ENCODE measurements at places on chromosomes 7 and 10.

DNA sequence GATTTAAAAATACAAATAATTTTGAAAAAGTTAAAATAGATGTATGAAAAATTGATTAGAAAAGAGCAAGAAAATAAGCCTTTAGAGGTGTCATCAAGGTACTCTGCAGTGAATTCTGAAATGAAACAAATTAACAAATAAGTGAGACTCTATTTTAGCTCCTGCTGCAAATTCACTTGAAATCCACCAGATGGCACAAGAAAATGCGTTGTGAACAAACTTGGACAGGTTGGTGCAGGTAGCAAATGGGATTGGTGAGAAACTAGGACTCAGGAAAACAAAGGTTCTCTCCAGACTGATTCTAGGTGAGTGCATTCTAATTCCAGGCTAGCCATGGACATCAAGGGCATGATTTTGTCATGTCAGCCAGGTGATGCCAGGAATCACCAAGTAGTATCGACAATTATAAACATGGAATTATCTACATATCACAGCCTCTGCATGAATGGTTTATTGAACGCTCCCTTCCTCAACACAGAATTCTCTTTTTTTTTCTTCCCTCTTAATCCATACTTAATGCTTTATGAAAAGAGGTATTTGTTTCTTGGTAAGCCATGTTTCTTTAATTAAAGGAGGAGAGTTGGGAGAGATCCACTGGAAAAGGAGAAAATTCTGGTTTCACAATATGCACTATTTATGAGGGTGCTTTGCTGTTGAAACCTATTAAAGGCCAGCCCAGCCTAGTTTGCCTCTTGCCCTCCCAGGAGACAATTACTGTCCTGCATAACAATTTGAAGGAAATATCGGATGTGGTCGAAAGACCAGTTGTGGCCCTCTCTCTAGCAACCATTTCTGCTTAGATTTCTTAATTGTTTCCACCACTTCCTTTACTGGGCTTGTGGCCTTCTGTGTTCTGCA is 118.1 kb downstream of the ZNF365 start:
- DNase-seq, result no peak

GRCh38 chr10:1550291-1550595 is 187.1 kb downstream of the ADARB2 start:
- no peak for DNase-seq

GRCh38 chr7:100413346-100413745 is 15.2 kb downstream of the ZCWPW1 start:
- DNase-seq, result no peak

GRCh38 chr10:132192076-132192975 is 5.6 kb downstream of the DPYSL4 start:
- no peak for DNase-seq

DNA sequence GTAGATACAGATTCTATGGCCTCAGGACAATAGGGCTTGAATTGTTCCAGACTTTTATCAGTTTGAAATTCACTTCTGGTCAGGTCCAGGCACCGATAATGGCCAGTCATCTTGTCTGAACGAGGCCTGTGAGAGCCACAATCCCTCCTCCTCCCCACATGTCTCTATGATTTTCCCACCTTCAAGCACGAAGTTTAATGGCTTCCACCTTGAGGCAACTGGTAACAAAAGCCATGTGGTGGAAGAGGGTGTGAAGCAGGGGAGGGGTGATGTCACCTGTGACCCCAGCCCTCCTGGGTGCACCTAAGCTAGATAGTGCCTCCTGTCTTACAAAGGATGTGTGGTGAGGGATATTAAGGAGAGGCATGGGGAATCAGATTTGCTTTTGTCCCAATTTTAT is 89.2 kb downstream of the PCGF5 start:
- DNase-seq, result no peak

DNA sequence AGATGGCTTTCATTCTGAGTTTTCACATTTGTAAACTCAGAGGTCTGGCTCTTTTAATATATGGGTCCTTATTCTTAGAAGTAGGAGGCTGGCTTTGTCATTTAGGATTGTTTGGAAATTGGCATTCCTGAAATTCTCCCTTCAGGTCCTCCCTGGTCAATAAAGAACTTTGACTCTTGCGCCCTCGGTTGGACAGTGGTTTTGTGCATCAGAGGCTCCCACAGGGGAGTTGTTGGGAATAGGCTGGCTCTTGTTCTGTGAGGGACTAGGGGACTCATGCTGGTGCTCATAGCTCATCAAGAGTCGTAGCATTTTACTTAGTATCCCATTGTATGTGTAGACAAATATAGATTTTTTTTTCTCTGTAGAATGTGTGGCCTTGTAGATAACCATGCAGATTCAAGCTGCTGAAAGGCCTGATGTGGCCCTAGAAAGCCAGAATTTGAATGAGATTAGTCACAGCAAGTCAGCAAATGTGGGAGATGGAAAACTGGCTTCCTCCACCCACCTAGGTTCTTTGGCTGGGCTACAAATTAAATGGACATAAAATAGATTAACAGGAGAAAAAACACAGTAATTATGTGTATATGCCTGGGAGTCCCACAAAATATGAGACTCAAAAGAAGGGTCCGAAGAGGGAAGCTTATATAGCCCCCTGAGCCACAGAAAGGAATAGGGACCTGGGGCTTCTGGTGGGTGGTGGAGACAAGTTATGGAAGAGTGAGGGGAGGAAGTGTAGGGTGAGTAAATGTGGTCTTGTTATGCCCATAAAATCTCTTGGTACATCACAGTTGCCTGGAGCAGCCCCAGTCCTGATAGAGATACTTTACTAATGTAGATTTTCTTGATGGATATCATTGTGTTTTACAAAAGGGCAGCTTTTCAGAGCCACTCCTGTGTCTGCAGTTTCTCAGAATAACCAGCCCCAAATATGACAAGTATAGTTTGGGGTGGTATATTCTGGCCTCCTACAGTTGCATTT is 94.6 kb upstream of the BTBD16 start:
- DNase-seq, result no peak

DNA sequence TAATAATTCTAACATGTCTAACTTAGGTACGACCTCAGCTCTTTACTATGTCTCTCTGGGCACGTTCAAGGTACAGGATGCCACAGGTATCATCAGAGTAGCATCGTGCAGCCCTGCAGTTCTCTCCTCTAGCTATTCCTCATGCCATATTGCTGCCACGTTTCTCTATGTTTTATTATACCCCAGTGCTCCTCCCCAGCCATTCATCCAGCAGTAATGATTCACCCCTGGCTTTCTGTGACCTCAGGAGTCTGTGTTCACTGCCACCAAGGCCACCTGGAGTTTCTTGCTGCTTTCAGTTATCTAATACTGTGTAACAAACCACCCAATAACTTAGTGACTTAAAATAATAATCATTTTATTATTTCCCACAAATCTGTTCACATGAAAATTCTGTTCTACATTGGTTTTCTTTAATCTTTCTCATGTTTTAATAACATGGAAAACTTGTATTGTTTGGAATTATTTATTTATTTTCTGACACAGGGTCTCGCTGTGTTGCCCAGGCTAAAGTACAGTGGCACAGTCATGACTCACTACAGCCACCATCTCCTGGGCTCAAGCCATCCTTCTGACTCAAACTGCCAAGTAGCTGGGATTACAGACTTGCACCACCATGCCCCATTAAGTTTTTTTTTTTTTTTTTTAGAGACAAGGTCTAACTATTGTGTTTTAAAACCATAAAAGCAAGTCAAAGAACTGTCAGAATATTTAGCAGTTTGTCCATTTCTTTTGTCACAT is 21.8 kb downstream of the REEP3 start:
- DNase-seq, result no peak

DNA sequence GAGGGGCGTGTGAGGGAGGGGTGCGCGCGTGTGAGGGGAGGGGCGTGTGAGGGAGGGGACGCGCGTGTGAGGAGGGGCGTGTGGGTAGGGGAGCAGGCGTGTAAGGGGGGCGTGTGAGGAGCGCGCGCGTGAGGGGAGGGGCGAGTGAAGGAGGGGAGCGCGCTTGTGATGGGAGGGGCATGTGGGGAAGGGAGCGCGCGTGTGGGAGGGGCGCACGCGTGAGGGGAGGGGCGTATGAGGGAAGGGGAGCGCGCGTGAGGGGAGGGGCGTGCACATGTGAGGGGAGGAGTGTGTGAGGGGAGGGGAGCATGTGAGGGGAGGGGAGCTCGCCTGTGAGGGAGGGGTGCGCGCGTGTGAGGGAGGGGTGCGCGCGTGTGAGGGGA is 19.1 kb downstream of the MXI1 start:
- DNase-seq, result peak; percentile 89

DNA sequence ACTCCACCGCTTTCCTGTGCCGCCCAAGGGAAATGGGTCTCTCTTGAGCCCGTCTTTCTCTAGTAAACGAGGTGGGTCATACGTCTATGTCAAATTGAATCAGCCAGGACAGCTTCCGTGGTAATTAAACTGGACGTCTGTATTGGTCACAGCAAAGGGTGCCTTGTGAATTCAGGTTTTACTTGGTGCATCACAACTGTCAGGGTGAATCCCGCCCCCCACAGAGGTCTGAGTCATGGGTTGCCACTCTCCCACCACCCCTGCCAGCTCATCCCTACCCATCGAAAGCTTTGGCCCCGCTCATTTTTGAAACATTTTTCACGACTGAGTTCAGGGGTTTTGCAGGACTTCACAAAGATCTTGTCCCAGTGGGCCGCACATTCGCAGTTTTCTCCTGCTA is 8.0 kb upstream of the SP8 start:
- no peak for DNase-seq

DNA sequence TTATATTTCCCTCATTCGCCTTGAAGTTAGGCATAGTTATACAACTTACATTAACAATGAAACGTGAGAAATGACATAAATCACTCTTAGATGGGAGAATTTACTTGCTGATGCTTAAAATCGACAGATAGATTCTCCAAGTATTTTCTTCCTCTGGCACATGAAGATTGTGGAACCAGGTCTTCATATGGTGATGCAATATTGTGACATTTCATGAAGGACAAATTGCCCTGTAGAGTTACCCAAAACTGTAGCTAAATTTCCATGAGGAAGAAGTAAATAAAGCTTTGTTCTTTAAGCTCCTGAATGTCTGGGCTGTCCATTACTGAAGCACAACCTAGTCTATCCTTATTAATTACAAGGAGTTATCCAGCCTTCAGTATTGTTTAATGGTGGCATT is 353.1 kb downstream of the THSD7A start:
- no peak for DNase-seq

- no peak for DNase-seq
Measured at GRCh38 chr10:132410779-132411532, 14.0 kb downstream of the PWWP2B start.

GRCh38 chr10:112855134-112855533 is 94.9 kb upstream of the TCF7L2 start:
- DNase-seq, result no peak

GRCh38 chr10:31912898-31913850 is 15.5 kb downstream of the ARHGAP12 start:
- DNase-seq, result no peak

GRCh38 chr10:7480742-7481367 is 70.0 kb upstream of the SFMBT2 start:
- DNase-seq, result no peak

DNA sequence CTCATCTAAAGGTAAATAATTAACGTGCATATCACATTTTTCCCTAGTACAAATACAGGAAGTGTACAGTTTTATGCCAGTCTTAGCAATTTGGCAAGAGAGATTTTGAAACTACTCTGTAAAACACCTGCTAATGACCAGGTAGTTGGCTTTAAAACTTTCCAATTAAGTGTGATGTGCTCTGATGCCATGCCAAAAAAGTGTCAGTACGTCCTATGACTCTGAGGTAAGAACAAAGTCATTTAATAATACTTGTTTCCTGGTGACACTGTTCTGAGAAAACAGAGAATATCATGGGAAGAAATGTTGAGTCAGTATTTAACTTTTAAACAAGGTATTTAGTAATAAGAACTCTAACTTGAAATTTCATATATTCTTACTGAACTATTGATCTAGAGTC is 9.6 kb downstream of the PDZD8 start:
- no peak for DNase-seq

DNA sequence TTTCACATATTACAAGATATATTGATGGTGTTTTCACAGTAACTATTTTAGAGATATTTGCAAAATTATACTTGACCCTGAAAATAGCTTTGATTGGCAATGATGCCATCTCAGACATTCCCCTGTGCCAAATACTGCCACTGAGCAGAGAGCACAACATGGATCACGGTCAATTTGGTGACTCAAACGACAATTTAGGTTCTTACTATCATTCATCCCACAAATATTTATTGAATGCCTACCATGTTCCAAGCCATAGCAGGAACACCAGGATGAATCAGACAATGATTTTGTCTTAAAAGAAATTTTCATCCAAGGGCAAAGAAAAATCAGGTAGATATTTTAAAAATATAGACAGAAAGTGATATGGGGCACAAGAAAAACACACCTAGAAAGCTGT is 153.2 kb upstream of the ADO start:
- DNase-seq, result no peak

- DNase-seq, result no peak
Measured at GRCh38 chr7:4815609-4816418, 40.4 kb downstream of the AP5Z1 start.

DNA sequence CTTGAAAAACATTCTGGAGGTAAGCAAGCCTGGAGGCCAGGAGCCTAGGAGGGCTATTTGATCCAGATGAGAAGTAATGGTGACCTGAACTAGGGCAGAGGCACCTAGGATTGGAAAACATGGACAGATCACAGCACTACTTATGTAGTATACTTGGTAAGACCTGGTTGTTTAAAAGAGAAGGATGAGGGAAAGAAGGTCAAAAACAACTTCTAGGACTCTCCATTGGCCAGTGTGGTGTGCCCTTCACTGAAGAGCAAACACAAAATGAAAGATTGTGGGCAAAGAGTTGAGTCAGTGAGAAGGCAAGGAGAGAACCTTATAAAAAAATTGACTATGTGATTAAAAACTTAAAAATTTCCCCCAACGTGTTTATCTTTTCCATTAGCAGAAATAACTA is 14.3 kb downstream of the ANKRD1 start:
- DNase-seq, result no peak

DNA sequence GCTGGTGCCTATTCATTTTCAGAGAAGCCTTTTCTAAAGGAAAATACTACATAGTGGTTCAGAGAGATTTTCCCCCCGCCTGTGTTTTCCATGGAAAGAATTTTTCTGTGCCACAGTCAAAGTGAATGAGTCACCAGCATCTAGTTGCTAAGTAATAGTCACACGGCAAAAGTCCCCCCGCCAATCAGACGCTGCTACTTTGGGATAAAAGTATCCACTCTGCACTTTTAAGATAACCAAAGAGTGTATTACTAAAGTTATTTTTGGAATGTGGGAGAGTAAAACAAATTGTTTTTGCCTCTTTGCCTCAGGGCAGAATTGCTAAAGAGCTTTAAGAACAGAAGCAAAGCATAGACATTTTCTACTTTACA is 23.5 kb downstream of the ABLIM1 start:
- no peak for DNase-seq

GRCh38 chr7:56483861-56484550 is 367.8 kb upstream of the NUPR2 start:
- no peak for DNase-seq

DNA sequence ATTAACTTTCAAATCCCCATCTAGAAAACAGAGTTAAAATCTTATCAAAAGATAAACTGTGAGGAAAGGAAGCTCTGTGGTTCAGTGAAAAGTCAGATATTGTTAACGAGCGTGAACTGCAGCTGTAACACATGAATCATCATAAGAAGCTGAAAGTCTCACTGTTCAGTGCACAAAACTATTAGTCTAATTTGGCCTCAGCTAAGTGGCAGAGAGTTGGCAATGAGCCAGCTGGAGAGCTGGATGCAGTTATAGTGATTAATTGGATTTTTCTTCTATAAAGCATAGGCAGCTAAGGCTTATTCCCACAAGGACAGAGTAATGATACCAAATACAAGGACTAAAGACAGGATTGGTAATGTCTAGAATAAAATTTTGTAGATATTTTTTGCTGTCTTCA is 101.1 kb upstream of the ABCB5 start:
- DNase-seq, result no peak

- DNase-seq, result no peak
Measured at GRCh38 chr7:121202834-121203233, 126.0 kb upstream of the WNT16 start.
